ENCODE measurements at places on chromosomes 6 and 20. TPM values are rescaled to one million over a fixed set of nuclear protein-coding genes. Genes with fewer than 3 reads are reported as not detected.

GRCh38 chr20:37346236-37346534 is 245 bp downstream of the SRC start:
- no peaks in the 10 kb centered on the region for H3K36me3 ChIP-seq
- peak overlapping the region; percentile 4 for H3K27ac ChIP-seq
- no peaks in the 10 kb centered on the region for H3K27me3 ChIP-seq

Gene GPX5
- not detected for polyA plus RNA-seq

- peaks cover 21% of the 10 kb centered on the region for H3K4me1 ChIP-seq
- peak; percentile 95 for DNase-seq
- H3K27me3 ChIP-seq = peaks cover 36% of the 10 kb centered on the region
- H3K4me3 ChIP-seq = peak overlapping the region; percentile 62
- peak overlapping the region; percentile 12 for H3K27ac ChIP-seq
Measured at GRCh38 chr6:90284236-90285041, 12.2 kb downstream of the BACH2 start.

GRCh38 chr6:143976806-143977349 is 31.2 kb downstream of the PLAGL1 start:
- H3K4me3 ChIP-seq = no peak overlapping the region
- no peak for DNase-seq
- no peaks in the 10 kb centered on the region for H3K36me3 ChIP-seq
- H3K27me3 ChIP-seq = no peaks in the 10 kb centered on the region

DNA sequence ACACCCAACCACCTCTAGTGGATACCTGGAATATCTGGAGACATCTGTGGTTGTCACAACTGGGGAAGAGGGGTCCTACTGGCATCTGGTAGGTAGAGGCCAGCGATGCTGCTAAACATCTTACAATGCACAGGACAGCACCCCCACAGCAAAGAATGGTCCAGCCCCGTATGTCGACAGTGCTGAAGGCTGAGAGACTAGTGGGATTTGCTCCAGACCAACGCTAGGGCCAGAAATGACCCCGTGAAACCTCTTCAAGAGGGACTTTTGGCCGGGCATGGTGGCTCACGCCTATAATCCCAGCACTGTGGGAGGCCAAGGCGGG is 7.2 kb downstream of the PREX1 start:
- no peak overlapping the region for H3K27ac ChIP-seq
- H3K27me3 ChIP-seq = no peaks in the 10 kb centered on the region
- peaks cover 16% of the 10 kb centered on the region for H3K4me1 ChIP-seq
- no peak for DNase-seq
- H3K4me3 ChIP-seq = no peak overlapping the region
